ENCODE measurements at places on chromosomes 5 and 9.

DNA sequence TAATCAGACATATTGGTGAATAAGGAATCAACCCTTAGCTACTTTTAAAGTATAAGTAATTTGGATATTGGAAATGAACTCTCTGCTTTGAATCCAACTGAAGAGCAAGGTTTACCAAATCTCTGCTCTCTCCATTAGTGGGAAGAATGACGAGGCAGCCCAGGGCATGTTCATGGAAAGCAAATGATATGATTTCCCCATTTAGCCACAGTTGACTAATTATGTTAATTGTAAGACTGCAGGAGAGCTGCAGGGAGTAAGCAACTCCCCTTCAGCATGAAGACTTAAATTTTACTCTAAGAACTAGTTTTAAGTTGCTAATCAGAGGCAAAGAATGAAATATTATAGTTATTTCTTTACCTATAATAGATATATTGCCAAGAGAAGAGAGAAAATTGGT, 194.3 kb upstream of the CD180 start:
- no peak for DNase-seq

- DNase-seq, result no peak
These were observed at the start of gene SMIM33 for GRCh38 chr5:139470821-139471300. TSS of gene SMIM33 (plus strand) at chr5:139471004. CDS start at chr5:139471122, 118 bp downstream.

DNA sequence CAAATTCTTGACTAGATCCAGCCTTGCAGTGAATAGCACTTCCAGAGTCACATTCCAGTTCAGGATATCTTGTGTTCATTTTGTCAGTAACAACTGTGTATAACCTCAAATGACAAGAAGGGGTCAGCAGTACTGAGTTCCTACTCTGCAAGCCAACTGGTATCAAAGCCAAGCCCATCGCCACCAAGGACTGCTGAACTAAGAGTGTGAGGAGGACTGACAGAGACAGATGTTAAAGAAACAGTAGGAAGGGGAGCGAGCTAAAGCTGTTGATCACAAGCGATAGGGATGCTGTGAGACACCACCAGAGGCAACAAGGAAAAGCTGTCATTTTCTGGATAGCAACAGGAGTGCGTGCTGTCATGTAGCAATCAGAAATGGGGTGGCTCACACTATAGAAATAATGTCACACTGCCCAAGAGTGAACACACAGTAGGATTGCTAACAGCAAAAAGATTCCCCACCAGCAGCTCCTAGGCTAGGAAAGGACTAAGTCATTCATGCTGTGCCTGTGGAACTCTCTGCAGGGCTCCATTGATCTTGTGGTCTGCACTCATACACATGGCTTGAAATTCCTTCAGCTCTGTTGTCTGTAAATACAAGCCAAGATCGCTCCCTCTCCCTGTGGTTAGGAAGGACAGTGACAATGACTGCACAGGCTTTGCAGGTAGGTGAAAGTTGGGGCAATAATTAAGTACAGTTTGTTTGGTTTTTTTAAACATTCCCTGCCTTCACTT, 658.6 kb downstream of the NR2F1-AS1 start:
- DNase-seq, result no peak

DNA sequence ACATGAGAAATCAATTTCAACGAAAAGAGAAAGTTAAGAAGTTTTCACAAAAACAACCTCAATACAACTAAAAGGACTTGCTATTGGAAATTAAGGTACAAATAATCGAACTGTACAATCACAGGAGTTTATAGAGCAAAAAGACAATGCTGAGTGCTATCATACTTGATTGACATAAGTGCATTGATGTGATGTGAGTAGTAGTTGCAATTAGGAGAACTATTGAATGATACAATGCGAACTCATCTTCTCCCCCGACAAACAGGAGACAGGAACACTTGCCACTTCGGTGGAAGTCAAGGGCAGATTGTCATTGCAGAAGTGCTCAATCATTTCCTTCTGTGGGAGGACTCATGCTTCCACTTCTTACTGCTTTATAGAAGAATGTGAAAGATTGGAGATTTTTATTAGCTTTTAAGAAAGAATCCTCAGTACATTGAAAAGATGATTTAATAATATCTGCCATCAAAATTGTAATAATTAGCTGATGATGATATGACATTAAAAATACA, 276.6 kb upstream of the MPDZ start:
- DNase-seq, result no peak

GRCh38 chr9:15047028-15047551, 136.9 kb upstream of the FREM1 start:
- DNase-seq, result no peak

- DNase-seq, result no peak
These were observed 278.7 kb upstream of the ADAMTSL1 start for GRCh38 chr9:18195223-18195622.

- no peak for DNase-seq
These were observed 8.8 kb upstream of the OR1Q1 start for GRCh38 chr9:122605691-122606090.

DNA sequence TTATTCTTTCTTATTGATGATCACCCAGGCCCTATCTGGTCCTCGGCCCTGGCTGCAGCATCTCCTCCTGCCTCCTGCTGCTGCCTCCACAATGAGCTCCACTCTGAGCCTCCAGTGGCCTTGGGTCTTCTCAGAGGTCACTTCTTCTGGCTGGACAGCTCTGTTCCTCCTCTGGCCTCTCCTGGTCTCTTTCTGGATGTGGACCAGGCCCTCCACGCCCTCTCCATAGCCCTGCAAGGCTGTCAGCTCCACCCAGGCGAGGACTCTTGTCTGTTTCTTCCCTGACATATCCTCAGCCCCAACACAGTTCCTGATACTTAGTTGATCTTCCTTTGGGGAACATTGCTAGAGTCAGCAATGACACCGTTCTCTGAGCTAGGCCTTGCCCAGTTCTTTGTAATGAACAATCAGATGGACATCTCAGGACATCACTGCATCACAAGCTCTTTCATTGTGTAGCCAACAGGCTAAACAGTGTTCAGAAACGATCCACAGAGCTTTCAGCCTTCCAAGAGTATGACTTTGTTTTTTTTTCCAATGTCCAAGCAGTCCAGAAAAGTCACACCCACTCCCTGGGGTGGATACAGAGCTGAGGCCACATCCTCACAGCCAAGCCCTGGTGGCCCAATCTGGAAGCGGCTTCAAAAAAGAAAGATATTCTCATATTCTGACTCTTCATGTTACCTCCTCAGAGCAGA, 62.5 kb upstream of the DNAH5 start:
- DNase-seq, result no peak

DNA sequence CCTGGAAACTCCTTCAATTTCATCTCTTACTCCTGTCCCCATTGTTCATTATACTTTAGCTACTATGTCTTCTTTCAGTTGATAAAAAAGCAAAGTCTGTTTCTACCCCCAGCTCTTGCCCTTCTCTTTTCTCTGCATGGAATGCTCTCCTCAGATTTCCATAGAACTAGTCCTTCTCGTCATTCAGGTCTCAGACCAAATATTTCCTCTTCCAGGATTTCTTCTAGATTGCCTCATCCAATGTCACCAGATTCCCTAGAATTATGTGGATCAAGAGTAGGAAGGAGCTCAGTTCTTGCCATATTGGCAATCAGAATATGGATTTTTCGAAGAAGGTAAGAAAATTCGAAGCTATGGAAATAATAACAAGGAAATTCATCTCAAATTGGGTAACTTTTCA, 176.1 kb downstream of the GABRG2 start:
- DNase-seq, result no peak

DNA sequence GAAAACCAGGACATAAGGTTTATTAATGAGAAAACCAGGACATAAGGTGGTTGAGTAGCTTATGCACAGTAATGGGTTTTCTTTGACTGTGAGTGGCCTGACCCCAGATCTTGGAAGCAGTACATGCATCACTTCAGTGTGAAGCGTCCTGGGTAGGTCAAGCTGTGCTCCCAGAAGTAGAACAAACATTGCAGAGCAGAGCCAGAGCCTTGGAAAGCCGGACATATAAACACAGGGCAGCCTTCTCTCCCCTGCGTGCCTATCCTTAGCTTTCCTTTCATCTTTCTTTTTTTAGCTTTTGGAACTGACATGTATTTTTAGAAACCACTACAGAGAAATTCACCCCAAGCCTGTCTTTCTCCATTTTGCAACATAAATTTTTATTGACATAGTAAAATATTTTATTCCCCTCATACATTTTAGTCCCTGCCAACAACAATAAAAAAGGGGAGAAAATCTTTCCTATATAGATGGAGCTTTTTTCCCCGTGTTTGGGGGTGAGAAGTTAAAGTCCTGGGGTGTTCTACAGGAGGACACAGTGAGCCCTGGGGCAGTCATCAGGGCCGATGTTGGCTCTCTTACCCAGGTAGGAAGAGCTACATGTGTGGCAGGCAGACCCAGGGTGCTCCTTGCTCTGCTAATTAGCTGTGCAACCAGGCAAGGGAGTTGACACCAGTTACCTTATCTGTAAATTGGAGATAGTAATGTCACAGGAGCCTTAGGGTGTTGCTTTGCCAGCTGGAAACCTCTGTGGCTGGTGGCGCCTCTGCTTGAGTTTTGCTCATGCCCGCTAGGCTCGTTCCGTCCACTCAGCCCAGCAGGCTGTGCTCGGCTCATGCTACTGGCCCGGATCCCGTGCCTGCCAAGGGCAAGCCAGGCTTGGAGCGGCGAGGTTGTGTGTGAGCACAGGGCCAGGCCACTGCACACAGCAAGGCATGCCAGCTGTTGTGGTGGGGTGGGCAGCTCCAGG, 389.6 kb downstream of the KDM4C start:
- DNase-seq, result no peak

DNA sequence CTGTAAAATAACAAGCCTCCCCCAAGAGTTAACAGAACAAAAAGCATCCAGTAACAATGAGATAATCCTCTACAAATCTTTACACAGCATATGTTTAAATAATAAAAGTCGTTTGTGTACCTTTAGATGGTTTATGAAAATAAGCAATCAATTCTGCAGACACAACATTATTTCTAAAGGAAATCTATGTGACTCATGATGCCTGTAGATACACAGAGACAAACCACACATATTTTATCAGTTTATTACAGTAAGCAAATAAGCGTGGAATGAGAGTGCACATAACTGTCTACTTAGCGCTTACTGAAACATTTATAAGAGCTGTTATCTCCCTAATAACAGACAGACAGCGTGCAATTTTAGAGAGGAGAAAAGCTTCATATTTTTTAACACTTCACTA, 243.6 kb downstream of the AP3B1 start:
- DNase-seq, result peak; percentile 45

DNA sequence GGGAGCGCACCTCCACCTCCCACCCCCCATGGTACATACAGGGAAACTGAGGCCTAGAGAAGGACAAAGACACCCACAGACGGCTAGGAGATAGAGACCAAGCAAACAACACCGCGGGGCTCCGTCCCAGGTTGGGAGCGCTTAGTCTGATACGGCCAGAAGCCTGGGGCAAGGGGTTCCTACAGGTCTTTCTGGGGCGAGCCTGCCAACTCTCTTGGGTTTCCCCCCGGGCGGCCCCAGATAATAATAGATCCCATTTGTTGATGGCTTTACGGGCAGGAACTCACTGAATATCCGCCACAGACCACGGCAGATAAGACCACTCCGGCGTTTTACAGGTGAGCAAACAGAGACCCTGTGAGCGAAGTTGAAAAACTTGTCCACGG, 5.0 kb upstream of the EBF1 start:
- no peak for DNase-seq

GRCh38 chr5:97135868-97136267, 6.5 kb downstream of the LIX1 start:
- no peak for DNase-seq

- no peak for DNase-seq
These were observed 237.5 kb downstream of the CHSY3 start for GRCh38 chr5:130141659-130142320.

DNA sequence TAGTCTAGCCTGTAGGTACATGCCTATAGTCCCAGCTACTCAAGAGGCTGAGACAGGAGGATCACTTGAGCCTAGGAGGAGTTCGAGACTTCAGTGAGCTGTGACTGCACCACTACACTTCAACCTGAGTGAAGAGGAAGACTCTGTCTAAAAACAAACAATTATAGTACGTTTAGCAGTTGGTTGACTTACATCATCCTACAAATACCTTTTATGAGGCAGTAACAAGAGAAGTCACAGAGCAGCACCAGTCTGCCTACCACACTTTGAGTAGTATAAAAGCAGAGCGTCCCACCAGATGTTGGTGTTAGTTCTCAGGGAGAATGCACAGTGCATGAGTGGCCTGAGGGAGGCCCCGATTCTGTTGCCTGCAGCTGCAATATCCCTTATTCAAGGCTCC, 16.1 kb downstream of the ZFR start:
- DNase-seq, result no peak

GRCh38 chr9:104177003-104177611, 83.0 kb downstream of the SMC2 start:
- no peak for DNase-seq

DNA sequence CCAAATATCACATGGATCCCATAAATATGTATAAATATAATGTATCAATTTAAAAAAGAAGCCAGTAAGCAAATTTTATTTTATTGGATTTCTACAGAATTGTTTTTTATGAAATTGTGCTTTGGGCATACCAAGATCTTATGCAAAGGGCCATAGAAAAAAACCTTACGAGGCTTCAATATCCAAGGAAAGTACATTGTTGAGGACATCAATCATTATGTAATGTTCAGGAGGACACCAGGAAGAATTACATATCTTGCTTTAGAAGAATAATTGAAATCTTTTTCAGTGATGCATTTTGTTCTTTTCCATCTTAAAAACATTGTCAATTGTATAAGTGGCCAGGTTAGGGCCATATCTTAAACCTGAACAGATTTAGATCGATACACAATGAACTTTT, 187.8 kb upstream of the GAS1 start:
- no peak for DNase-seq

GRCh38 chr5:67605730-67606585, 409.4 kb upstream of the CD180 start:
- DNase-seq, result no peak

GRCh38 chr5:168578538-168579487, at the start of gene PANK3:
TSS of gene PANK3 (minus strand) at chr5:168579368. CDS start at chr5:168579283, 85 bp downstream.
- DNase-seq, result no peak

- DNase-seq, result no peak
These were observed 24.0 kb upstream of the SYNPO start for GRCh38 chr5:150616506-150616905.

- no peak for DNase-seq
These were observed 19.0 kb downstream of the UNC5A start for GRCh38 chr5:176829320-176829719.

GRCh38 chr9:73597039-73597438, 445.4 kb downstream of the ANXA1 start:
- DNase-seq, result no peak

DNA sequence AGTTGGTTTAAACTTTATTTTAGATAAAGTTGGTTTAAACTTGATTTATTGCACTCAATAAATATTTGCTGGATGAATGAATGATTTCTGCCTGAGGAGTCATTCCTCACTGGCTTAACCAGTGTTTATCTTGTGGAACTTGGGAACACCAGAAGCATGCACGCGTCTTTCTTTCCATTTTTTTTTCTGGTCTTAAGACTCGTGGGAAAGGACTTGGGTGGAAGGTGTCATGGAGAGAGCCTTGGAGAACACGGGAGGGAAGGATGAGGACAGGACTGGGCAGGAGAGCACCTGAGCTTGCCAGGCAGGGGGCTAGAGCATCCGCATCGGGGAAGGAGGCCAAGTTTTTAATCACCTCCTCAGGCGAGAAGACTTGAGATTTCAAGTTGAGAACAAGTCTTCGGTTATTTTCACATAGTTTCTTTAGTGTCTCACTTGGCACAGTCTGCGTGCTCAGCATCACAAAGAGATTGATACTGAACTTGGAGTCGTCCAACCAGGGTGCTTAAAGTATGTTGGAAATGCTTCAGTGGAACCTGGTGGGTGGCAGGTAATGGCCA, 144.2 kb downstream of the PDZD2 start:
- DNase-seq, result no peak

- DNase-seq, result no peak
These were observed 2034.6 kb upstream of the ACO1 start for GRCh38 chr9:30349526-30350513.
